ENCODE measurements at places on chromosomes 16 and 17.

DNA sequence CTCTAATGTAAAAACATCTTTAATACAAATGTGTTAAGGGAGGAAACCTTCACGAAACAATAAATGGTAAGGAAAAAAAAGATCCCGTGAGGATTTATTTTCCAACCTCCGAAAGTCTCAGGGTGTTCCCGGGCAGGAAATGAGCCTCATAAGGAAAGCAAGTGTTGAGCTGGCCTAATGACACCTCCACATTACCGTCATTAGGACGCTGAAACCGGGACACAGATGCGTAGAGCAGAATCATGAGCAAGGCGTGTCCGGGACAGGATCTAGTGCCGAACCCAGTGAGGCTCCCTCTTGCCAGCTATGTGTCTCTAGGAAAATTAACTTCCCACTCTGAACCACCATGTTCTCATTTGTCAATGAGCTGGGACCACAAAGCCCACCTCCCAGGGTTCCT is 22.7 kb upstream of the CYTH1 start:
- no peak for DNase-seq

- peak; percentile 12 for DNase-seq
Observed at GRCh38 chr16:57134982-57135381, 42.6 kb downstream of the CPNE2 start.

DNA sequence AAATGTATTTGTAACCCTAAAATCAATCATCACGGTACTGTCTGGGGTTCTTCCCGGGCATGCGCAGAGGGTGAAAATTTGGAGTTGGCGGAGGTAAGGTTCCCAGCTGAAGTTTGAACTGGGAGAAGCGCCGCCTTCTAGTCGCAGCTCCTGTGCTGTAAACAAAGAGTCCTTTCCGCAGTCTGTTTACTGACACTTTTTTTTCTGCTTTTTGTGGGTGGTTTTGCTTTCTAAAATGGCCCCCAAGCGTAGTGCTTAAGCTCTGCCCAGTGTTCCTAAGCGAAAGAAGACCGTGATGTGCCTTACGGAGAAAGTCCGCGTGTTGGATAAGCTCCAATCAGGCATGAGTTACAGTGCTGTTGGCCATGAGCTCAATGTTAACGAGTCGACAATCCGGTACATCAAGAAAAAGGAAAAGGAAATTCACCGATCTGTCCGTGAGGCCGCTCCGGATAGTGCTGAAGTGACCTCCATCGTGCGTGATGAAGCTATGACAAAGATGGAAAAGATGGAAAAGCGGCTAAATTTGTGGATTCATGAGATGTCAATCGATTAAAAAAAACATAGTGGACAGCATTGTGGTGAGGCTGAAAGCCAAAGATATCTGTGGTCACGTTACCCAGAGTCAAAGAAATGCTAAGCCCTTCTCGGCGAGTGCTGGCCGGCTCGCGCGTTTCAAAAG is 570 bp upstream of the CFDP1 start:
- peak; percentile 55 for DNase-seq

DNA sequence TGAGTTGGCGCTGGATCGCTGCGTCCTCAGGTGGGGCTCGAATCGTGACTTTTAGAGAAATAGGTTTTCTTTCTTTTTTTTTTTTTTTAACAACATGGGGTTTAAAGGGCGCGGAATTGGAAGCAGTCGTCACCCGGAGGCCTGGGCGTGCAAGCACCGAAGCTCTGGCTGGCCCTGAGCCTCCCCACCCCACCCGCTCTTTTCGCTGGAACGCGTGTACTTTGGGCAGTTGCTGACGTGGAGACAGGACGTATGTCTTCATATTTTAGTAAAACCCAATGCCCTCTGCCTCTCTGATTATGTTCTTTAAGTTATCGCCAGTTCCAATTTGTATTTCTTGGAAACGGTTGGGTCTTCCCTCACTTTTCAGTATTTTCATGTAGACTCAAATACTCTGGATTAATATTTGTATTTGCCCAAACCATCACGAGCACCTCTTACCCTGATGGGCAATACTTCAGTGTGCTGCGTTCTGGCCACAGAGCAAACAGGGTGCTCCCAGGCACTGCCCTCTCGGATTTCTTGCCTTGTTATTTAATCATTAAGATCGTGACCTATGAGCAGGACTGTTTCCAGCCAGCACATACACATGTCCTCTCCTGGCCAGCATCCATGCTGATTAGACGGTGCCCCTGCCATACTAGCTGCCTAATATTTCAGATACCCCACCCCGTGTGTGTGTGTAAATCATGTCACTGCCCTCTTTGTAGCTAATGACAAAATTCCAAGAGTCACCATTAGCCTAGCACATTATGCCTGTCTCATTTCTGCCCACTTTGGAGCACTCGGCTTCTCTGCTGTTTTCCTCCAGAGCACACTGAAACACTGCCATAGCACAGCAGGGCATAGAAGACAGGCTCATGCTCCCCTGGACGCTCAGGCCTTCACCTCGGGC is 805 bp upstream of the C16orf95 start:
- no peak for DNase-seq

GRCh38 chr16:12426122-12426521 is 377.6 kb downstream of the CPPED1 start:
- no peak for DNase-seq

DNA sequence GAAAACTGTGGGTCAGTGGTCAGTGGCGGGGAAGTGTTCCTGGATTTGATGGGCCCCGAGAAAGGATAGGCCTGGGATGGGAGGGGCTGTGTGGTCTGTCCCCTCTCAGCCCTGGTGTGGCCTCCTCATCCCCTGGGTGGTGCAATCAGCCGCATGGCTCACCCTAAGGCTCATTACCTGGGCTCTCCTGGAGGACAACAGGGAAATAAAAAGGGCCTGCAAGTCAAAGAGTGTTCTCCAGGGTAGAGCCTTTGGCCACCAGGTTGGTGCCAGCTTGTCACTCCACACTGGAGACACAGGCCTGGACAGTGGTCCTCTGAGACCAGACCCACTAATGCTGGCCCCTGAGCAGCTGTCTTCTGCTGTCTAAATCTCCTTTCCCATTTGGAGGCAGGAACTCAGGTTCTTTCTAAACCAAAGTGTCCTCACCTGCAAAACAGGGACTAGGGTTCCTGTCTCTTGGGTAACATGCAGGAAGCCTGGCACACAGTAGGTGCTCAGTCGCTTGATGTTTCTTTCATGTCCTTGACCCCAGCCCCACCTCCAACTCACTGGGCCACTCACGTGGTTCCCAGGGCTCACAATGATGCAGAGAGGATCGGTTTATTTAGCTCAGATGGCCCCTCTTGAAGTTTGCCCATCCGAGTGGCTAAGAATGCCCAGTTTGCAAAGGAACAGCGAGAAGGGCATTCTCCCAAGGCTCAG is 2.4 kb downstream of the NDRG4 start:
- no peak for DNase-seq

DNA sequence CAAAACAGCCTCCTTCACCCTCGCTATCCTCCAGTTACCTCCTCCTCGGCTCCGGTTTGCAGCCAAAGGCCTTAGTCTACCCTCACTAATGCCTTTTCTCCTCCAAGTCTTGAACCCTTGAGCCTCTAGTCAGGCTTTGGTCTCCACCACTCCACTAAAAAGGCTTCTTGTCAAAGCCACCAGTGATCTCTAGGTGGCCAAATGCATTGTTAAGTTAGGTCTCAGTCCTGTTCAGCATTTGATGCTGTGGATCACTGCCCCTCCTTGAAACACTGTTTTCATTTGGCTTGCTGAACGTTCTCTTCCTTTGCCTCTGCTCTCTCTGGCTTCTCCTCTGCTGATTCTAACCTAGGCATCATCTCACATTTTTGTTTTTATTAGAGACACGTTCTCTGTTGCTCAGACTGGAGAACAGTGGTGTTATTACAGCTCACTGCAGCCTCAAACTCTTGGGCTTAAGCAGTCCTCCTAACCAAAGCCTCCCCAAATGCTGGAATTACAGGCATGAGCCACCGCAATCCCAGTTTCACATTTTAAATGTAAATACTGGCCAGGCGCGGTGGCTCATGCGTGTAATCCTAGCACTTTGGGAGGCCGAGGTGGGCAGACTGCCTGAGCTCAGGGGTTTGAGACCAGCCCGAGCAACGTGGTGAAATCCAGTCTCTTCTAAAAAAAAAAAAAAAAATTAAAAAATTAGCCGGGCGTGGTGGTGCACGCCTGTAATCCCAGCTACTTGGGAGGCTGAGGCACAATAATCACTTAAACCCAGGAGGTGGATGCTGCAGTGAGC is 1.1 kb downstream of the SGF29 start:
- no peak for DNase-seq

- no peak for DNase-seq
Observed at GRCh38 chr17:77300016-77300686, 159.4 kb downstream of the SEC14L1 start.

DNA sequence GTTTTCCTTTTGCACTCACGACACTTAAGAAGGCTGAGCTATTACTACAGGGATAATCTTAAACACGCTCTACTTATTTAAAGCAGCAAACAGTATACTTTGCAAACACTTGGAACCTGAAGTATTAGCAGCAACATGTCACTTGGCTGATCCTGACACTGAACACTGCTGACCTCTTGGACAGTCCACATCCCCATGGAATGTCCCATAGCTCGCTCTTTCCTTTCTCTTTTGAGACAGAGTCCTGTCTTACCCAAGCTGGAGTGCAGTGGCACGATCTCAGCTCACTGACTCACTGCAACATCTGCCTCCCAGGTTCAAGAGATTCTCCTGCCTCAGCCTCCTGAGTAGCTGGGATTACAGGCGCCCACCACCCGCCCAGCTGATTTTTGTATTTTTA is 26.4 kb downstream of the SMYD4 start:
- DNase-seq, result no peak

GRCh38 chr16:23826528-23827045 is 9.2 kb upstream of the PRKCB start:
- DNase-seq, result no peak

- peak; percentile 51 for DNase-seq
Observed at GRCh38 chr17:386141-386876, 33.7 kb upstream of the RPH3AL start.

GRCh38 chr17:76753061-76753961 is 15.4 kb downstream of the MFSD11 start:
- DNase-seq, result no peak

DNA sequence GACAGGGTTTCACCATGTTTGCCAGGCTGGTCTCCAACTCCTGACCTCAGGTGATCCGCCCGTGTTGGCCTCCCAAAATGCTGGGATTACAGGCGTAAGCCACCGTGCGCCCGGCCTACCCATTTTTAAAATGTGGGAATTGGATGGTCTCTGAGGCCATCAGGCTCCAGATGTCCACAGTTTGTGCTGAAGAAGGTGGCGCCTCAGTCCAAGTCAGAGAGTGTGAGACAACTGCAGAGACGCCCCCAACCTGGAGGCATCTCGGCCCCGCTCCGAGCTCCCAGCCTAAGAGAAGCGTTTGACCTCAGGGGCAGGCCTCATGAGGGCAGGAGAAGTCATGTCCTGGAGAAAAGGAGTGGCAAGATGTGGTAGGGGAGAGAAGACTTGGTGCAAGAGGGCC is 146.5 kb downstream of the MRM1 start:
- DNase-seq, result no peak

DNA sequence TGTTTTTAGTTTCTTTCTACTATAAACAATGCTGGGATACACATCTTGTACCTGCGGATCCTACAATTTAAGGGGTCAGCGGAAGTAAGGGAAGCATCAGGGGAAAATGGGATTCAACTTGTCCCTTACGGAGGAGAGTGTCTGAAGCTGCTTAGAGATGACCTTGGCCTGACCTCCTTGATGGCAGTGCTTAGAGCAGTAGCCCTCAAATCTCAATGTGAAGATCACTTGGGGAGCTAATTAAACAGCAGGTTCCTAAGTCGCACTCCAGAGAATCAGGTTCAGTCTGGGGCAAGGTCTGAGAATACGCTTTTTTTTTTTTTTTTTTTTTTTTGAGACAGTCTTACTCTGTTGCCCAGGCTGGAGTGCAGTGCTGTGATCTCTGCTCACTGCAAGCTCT is 9.6 kb upstream of the METTL16 start:
- DNase-seq, result no peak

DNA sequence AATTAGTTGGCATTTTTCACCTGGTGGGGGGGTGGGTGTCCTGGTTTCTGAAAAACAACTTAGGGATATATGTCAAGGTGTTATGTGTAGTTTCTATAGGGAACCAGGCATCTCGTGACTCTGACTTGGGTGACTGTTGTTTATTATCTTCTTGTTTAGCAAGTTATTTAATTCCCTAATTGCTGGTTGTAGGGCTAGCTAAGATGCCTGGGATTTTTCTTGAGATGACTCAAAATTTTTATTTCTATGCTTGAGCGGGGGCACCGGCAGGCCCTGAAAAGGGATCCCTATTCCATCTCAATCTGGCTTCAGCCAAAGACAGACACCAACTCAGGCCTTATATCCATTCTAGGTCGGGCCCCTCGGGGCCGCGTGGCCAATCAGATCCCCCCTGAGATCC is 3.2 kb downstream of the DPH1 start:
- DNase-seq, result no peak

DNA sequence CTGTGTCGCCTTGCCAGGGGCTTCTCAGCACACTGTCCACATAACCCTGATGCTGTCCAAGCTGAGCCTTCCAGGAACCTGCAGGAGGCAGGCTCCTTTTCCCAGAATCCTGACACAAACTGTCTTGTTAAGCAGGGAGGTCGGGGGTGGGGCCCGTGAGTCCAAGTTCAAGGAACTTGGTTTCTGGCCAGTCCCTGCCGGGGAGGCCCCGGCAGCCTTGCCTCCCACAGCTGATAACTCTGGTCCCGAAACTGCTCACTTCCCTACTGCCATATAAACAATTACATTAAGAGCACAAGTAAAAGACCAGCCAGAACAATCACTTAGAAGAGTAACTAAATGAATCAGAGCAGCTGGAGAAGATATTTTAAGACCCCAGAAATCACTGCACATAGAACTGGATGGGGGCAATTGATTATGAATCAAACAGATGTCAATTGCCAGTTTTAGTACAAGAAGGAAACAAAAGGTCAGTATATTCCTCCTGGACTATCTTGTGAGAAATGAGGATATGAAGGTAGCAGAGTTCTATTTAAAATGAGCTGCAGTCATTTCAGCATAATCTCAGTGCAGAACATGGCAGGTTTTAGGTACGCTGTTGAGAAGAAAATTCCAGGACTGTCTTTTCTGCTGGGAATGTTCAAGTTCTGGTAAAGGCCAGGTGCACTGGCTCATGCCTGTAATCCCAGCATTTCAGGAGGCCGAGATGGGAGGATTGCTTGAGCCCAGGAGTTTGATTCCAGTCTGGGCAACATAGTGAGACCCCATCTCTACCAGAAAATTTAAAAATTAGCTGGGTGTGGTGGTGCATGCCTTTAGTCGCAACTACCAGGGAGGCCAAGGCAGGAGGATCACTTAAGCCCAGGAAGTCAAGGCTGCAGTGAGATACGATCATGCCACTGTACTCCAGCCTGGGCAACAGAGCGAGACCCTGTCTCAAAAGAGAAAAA is 169.8 kb downstream of the PITPNC1 start:
- no peak for DNase-seq

DNA sequence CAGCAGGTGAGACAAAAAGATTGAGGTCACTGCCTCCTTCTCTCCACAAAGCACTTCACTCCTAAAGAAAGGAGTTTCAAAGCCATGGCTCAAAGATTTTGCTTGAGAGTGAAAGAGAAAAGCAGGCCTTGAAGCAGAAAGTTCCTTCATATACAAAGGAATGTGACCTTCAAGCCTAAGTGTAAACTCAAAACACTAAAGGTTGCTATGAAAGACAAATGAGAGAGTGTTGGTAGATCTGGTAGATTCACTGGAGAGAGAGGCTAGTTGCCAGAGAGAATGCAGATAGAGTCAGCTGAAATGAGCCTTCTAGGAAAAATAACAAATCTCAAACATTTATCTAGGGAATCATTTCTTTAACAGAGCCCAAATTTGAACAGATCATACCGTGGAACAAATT is 305.2 kb downstream of the CDH8 start:
- DNase-seq, result no peak

Data from effector memory CD4-positive, alpha-beta T cell (primary cell).